ENCODE measurements at places on chromosomes 5 and 9. TPM values are rescaled to one million over a fixed set of nuclear protein-coding genes. Genes with fewer than 3 reads are reported as not detected.
A peak's percentile ranks its signal among the peaks of the same experiment; 100 is the strongest.

CEMIP2 gene
- 8.4 TPM for polyA plus RNA-seq

DDX31 gene
- 14.1 TPM for polyA plus RNA-seq

BTF3 gene
- 1,015 TPM for polyA plus RNA-seq

MLANA gene
- 0.25 TPM for polyA plus RNA-seq

CEP72 gene
- 0.82 TPM for polyA plus RNA-seq

PCDHGA2 gene
- polyA plus RNA-seq, result 4.2 TPM

GRCh38 chr9:13529321-13530104 is 250.0 kb upstream of the MPDZ start:
- no peak overlapping the region for H3K4me3 ChIP-seq
- no peaks in the 10 kb centered on the region for H3K27me3 ChIP-seq
- H3K27ac ChIP-seq, result no peak overlapping the region
- peak; percentile 73 for DNase-seq

DNA sequence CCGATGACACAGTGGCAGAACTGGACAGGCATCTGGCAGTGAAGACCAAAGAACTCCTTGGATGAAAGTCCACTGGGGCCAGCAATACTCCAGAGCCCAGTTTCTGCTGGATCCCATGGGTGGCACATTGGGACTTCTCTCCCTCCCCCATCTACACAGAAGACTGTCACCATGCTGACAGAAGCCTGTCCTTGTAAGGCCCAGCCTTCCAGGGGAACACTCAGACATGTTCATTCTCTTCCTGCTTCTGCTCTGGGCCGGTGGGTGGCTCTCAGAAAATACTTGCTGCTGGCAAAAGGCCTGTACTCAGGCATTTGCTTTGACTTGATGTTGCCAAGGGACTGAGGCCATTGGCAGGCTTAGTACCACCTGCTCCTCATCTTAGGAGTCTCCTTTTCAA is 48.3 kb upstream of the PTGS1 start:
- no peaks in the 10 kb centered on the region for H3K4me1 ChIP-seq
- peaks cover 7% of the 10 kb centered on the region for H3K36me3 ChIP-seq
- H3K27ac ChIP-seq, result no peak overlapping the region
- no peaks in the 10 kb centered on the region for H3K27me3 ChIP-seq
- no peak overlapping the region for H3K4me3 ChIP-seq

DNA sequence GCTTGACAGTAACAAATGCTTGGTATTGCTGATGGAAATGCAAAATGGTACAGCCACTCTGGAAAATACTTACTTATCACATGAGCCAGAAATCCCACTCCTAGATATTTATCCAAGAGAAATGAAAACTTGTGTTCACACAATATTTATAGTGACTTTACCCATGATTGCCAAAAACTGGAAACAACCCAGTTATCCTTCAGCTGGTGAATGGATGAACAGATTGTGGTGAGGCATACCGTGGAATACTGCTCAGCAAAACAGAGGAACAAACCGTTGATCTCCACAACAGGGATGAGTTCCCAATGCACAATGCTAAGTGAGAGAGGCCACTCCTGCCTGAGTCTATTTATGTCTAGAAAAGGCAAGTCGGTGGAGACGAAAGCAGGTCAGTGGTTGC is 40.5 kb upstream of the LRRC14B start:
- H3K4me1 ChIP-seq, result no peaks in the 10 kb centered on the region
- no peak overlapping the region for H3K4me3 ChIP-seq
- no peak overlapping the region for H3K27ac ChIP-seq
- H3K27me3 ChIP-seq, result no peaks in the 10 kb centered on the region

DNA sequence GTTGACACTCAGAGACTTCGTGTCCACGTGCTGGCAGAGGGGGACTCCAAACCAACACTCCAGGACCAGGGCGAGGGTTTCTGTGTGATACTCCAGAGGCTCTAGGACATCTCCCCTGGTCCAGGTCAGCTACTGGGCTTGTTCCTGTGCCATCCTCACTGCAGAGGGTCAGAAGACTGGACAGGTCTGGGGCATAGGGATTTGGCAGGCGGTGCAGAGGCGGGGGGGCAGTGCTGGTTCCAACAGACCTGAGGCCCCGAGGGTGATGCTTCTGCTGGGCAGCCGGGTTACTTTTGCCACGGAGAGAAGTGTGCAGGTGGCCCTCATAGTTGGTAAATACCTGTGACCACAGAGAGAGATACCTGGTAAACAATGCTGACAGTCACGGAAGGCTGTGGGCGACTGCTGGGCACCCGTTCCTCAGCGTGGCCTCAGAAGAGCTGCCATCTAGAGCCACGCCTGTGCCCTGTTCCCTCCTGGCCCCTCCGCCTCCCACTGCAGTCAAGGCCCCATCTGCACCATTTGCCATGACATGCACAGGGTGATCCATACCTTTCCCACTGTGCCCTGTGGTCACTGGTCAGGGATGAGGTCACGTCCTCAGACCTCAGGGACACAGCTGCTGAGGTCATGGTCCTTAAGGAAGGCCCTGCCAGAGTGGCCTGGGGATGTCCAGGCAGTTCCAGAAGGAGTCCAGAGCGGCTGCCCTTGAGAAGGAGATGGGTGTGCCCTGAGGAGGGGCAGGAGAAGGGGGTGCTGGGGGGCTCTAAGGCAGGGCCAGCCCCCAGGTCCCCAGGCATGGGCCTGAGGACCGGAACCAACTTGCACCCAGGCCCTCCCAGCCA is 30.0 kb downstream of the TRIP13 start:
- H3K36me3 ChIP-seq, result no peaks in the 10 kb centered on the region
- H3K27ac ChIP-seq, result no peak overlapping the region
- H3K4me3 ChIP-seq, result no peak overlapping the region
- H3K27me3 ChIP-seq, result no peaks in the 10 kb centered on the region
- H3K4me1 ChIP-seq, result no peaks in the 10 kb centered on the region

DNA sequence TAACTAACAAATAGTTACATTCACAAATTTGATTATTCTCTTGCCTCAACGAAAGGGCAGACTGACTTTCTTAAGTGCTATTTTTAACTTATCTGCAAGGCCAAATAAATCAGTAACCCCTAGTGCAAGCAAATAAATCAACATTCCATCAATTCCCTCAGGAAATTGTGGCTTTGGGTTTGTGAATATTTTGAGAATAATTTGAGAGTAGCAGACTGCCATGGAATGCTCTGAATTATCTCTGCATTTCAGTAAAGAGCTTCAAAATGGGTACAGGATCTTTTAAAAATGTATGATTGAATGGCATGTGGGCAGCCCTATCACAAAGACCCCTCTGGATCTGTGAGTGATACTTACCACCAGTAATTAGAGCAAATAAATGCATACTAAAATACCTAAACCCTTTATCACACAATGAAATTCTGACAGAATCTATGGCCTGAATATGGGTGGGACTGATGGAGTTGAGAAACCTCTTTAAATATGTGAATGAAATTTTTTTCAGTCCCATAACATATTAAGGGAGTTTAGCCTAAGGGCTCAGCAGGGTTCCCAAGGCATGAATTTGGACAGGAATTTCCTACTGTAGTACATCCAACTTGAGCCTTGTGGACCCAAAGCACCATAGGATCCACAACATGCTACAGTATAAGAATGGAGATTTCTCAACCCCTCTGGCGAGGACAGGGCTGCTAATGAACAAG is 92.5 kb upstream of the ITGA2 start:
- no peak for DNase-seq
- no peak overlapping the region for H3K4me3 ChIP-seq
- H3K36me3 ChIP-seq, result no peaks in the 10 kb centered on the region
- H3K27ac ChIP-seq, result peak overlapping the region; percentile 30
- no peaks in the 10 kb centered on the region for H3K27me3 ChIP-seq
- peaks cover 11% of the 10 kb centered on the region for H3K4me1 ChIP-seq

DNA sequence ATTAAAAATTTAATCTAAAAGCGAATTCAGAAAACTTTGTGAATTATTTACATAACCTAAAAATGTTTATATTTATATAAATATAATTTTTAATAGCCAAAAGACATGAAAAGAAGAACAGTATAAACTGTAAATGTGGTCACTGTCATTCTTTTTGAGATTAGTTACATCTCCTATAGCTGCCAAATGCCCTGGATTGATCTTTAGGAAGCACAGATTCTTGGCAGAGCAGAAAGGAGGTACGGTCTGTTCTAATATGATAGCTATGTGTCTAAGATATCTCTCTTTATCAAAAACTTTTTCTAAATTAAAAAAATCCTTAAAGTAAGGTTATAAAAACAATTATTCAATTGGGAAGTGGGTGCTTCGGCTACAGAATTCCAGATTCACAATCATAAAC is 151.0 kb downstream of the LPAR1 start:
- H3K4me1 ChIP-seq, result peaks cover 2% of the 10 kb centered on the region
- no peaks in the 10 kb centered on the region for H3K36me3 ChIP-seq
- H3K4me3 ChIP-seq, result no peak overlapping the region
- H3K27me3 ChIP-seq, result no peaks in the 10 kb centered on the region

GRCh38 chr5:155459889-155460500 is 446.4 kb downstream of the KIF4B start:
- H3K36me3 ChIP-seq, result no peaks in the 10 kb centered on the region
- no peaks in the 10 kb centered on the region for H3K27me3 ChIP-seq
- no peak overlapping the region for H3K4me3 ChIP-seq
- DNase-seq, result no peak

DNA sequence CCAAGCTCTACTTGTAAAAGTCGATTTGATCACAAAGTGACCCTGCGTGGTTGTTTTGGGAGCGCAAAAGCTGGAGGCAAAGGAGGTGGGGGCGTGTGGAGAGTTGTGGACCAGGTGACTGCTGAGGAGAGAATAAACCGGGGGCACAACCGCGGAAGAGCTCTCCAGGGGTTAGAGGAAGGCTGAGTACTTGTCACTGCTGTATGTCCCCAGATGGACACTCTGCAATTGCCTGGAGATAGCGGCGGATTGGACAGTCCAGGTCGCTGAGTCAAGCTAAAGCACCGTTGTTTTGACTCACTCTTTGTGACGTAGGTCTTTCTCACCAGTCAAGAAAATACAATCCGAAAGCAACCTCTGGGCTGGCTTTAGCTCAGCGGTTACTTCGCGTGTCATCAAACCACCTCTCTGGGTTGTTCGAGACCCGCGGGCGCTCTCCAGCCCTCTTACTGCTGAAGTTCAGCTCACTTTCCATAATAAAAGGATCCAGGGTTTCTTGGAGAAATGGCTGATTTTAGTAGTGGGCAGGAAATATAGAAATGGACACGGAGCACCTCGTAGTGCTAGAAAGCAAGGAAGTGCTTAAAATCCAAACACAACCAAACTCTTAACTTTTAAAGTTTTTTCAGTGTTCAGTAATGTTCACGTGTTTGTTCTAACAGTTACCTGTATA is 25.7 kb downstream of the ZMAT2 start:
- H3K4me3 ChIP-seq, result no peak overlapping the region
- no peak overlapping the region for H3K27ac ChIP-seq
- no peaks in the 10 kb centered on the region for H3K27me3 ChIP-seq
- DNase-seq, result peak; percentile 77
- no peaks in the 10 kb centered on the region for H3K36me3 ChIP-seq

- H3K27me3 ChIP-seq, result no peaks in the 10 kb centered on the region
- H3K36me3 ChIP-seq, result no peaks in the 10 kb centered on the region
- H3K4me3 ChIP-seq, result no peak overlapping the region
- no peak overlapping the region for H3K27ac ChIP-seq
- no peak for DNase-seq
- H3K4me1 ChIP-seq, result no peaks in the 10 kb centered on the region
Measured at GRCh38 chr5:37637165-37637845, 202.5 kb downstream of the GDNF start.

- no peak overlapping the region for H3K27ac ChIP-seq
- no peak for DNase-seq
- H3K27me3 ChIP-seq, result no peaks in the 10 kb centered on the region
- no peaks in the 10 kb centered on the region for H3K4me1 ChIP-seq
- H3K36me3 ChIP-seq, result no peaks in the 10 kb centered on the region
Measured at GRCh38 chr9:76424491-76424890, 30.3 kb upstream of the RFK start.
